RPMI8226 (cell line): ENCODE measurements at places on chromosomes 3 and 15.

- no peak for DNase-seq
Measured at GRCh38 chr3:69081583-69082262, 1.6 kb upstream of the UBA3 start.

DNA sequence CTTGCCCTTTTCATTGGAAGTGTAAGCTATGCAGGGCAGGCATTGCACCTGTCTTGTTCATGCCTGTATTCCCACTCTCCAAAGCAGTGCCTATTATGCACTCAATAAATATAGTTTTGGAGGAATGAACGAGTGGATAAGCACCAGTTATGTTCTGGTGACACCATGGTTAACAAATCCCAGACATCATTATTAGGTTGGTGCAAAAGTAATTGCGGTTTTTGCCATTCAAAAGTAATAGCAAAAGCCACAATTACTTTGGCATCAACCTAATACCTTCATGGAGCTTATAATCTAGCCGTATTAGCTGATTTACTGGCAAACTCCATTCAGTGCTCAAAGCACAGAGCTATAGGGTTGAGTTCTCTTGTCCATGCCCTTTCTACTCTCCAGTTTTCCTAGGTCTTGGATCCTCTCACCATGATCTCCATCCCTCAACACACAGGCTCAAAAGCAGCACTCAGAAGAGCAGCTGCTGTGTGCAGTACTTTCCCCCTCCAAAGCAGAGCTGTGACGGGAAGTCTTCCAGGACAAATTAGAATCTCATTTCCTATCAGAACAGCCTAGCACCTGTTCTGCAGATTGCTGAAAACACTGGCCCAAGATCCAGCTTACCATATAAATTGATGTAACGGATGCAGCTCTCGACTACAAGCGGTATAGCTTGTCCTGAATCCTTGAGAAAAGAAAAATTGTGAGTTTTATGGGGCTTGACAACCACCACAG lies 63.2 kb upstream of the RAD18 start:
- DNase-seq, result no peak

DNA sequence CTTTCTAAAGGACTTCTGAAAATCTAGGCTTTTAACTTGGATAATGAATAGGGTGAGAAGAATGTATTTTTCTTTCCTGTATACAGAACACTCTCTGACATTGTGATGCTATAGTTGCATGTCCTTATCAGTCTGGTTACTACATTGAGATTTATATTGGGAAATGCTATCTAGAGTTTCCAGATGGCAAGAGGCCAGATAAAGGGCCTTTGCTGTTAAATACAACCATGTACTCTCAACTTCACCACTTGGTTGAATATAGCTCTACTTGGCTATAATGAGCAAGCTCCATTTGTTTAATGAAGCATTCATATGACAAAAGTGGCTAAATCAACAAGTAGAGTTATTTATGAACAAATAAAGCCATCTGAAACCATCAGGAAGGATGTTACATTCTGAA lies 91.0 kb downstream of the IGSF11 start:
- no peak for DNase-seq

- DNase-seq, result no peak
Measured at GRCh38 chr3:168405288-168405687, 309.6 kb upstream of the GOLIM4 start.

GRCh38 chr15:73756947-73757513 lies 3.9 kb upstream of the INSYN1 start:
- no peak for DNase-seq

DNA sequence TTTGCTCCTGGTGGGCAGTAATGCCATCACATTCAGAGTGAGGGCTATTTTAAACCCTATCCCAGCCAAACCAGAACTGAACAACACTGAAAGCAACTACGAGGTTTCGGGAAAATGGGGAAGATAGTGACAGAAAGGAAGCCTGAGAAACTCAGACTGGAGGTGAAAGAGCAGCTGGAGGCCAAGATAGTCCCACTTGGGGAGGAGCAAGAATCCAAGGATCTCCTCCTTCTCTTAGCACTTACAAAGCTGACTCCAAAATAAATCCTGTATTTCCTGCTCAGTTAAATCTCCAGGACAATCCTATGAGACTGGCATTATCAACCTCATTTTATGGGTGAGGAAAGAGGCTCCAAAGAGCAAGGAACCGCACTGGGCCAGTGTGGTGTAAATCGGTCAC lies 14.1 kb upstream of the SETMAR start:
- DNase-seq, result no peak

GRCh38 chr3:22306454-22306853 lies 555.4 kb upstream of the ZNF385D start:
- no peak for DNase-seq

DNA sequence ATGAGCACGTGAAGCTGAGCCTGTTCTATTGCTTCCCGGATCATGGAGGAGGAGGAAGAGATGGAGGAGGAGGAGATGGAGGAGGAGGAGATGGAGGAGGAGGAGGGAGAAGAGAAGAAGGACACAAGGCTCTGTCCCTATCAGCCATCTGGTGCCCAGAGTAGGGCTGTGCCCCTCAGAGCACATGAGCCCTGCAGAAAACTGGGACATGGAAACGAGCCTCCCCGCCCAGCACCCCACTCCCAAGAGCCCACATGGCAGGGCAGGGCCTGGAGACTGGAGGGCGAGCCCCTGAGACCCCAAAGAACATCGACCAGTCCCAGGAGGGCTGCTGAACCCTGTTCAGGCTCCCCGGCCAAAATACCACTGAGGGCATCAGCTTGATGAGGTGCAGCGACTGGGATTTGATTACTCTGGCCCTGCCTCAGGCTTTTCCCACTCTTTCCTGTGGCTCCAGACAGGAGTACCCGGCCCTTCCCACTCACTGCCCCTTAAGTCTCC lies 285.6 kb downstream of the UACA start:
- DNase-seq, result no peak

DNA sequence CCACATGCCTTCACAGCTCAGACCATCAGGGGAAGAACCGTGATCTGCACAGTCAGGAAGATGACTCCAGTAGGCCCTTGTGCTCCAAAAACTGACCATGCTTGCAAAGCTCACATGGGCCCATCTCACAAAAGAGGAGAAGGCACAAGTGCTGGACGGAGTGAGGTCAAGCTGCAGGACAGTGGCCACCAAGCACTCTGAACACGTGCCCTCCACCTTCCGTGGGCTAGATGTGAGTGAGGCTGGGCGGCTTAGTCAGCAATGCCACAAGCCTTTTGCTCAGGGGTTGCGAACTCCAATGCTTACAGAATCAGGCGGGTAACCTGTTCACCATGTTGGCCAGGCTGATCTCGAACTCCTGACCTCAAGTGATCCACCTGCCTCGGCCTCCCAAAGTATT lies 70.9 kb downstream of the SCN5A start:
- DNase-seq, result no peak

GRCh38 chr3:4633078-4634004 lies 140.2 kb downstream of the ITPR1 start:
- DNase-seq, result peak; percentile 44

- peak; percentile 46 for DNase-seq
Measured at GRCh38 chr3:46695177-46695961, 1.9 kb upstream of the ALS2CL start.

GRCh38 chr3:180188512-180189309 lies 152.0 kb upstream of the PEX5L start:
- no peak for DNase-seq

DNA sequence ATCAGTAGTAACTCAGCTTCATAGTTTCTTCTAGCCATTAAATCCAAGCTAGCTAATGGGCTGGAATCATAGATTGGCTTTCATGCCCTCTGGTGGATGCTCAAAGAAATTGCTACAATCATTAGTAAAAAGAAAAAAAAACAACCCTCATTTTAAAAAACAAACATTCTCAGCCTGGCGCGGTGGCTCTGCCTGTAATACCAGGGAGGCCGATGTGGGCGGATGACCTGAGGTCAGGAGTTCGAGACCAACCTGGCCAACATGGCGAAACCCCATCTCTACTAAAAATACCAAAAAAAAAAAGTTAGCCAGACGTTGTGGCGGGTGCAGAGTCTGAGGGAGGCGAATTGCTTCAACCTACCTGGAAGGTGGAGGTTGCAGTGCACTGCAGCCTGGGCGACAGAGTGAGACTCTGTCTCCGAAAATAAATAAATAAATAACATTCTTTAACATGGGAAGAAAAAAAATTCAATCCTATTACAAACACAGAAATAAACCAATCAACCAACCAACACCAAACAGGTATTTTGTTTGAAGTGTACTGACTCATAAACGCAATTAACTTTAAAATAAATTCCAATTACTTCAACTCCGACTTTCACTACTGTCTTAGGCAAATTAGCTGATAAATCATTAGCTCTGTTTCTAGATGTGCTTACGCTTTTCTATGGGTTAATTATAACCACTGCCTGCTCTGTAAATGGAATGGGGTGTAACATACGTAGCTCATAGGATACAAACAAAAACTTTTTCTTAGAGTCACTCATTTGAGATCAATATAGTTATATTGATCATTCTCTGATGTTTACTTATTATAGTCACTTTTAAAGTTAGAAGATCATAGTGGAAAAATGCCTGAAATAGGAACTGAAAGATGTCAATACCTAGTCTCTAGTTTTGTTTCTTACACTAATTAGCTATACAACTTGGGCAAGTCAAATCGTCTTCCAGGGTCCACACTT lies 24.9 kb downstream of the TMEM207 start:
- peak; percentile 69 for DNase-seq

- DNase-seq, result no peak
Measured at GRCh38 chr3:171186383-171186782, 159.9 kb upstream of the SLC2A2 start.

DNA sequence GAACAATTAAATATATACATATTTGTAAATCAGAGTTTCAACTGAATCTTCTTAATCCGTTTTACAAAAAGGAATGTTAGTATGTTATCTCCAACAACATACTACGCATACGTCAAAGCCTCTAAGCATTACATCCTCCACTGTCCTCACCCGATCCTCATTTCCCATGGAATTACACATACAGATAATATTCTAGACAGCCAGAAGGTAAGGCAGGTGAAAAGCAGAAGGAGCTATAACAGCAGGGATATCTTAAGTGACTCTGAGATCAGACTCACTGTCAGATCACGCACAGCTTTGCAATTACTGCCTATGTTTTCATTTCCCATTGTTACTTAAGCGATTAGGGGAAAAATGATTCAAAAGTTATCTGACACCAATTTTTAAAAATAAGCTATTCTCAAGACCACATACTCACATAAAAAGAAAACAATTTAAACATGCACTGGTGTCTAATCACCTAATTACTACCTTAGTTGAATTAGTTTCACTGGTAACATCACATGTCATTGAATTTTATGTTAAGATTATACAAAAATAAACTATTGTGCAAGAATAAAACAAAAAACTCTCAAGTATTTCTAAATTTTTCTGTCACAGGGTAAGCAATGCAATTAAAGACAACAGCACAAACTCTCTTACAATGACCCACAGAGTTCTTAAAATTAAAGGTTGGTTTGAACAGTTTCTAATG lies 92.8 kb downstream of the TBL1XR1 start:
- no peak for DNase-seq

DNA sequence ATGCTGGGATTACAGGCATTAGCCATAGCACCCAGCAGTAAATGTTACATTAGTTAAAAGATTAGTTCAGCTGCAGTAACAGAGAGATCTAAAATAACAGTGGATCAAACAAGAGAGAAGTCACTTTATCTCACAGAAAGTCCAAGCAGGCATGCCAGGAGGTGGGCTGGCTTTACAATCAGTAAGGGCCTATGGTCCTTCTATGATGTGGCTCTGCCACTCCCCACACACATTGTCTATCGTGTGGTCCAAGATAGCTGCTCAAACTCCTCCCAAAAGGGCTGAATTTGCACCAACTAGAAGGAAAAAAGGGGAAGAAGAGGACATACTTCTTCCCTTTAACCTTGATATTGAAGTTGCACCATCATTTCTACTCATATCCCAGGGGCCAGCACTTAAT lies 4.6 kb upstream of the RUVBL1 start:
- DNase-seq, result no peak

GRCh38 chr3:163543662-163544061 lies 1534.6 kb downstream of the SI start:
- no peak for DNase-seq
